NCI-H1105 treated with DMSO at 0.1 percent for 48 hours (cell line): ENCODE measurements at places on chromosomes 11 and 22.

DNA sequence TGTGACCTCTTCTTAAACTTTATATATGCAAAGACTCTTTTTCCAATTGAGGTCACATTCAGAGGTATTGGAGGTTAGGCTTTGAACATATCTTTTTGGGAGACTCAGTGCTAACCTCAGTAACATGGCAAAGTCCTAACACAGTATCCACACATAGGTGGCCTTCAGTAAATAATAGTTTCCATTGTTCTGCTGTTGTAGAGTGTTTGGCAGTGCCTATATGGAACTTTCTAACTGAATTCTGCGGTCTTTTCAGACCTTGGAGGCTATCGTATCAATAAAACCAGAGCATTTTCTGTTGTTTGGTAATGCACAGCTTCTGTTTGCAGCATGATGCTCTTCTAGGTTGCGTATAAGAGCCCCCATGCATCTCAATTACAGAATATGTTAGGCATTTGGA lies 47.0 kb downstream of the LDLRAD3 start:
- DNase-seq = no peak

- DNase-seq = no peak
Observed at GRCh38 chr11:75420224-75421034, 12.6 kb downstream of the KLHL35 start.

DNA sequence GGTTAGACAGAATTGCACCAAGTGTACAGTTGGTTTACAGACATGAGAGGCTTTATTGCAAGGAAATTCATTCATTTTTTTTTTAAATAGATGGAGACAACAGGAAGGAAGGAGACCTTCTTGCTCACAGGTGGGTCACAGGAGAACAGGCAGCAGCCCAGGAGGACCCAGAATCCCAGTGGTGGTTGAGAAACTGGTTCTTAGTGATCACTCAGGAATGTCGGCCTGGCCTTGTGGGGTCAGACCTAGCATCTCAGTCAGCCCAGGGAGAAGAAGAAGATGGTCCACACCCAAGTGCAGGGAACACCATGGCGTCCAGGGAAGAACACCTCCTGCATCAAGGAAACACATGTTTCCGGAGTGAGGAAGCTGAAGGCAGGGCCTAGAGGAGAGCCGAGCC lies 849 bp downstream of the KRTAP5-11 start:
- no peak for DNase-seq

DNA sequence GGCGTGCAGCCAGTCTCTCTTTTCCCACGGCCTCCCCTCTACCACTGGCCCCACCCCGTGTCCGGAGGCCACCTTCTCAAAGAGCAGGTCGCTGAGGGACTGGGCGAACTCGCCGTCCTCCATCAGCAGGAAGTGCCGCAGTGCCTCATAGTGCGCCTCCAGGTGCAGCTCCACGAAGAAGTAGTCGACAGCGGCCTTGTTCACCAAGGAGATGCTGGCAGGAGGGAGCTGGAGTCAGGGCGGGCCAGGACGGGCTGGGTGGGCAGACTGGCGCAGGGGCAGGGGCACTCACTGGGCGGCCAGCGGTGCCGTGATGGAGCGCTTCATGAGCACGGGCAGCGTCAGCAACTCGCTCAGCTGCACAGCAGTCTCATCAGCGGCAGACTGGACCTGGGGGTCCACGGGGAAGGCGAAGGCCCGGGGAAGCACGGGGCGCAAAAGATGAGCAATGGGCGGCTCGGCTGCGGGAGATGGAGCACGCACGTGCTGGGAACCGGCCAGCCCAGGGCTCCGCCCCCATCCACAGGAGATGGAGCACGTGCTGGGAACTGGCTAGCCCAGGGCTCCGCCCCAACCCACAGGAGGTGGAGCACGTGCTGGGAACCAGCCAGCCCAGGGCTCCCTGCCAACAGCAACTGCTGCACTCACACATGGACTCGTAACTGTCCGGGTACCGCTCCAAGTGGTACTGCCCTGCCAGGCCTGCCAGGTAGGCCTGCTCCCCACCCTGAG lies 18.4 kb downstream of the SELENOO start:
- peak; percentile 67 for DNase-seq

DNA sequence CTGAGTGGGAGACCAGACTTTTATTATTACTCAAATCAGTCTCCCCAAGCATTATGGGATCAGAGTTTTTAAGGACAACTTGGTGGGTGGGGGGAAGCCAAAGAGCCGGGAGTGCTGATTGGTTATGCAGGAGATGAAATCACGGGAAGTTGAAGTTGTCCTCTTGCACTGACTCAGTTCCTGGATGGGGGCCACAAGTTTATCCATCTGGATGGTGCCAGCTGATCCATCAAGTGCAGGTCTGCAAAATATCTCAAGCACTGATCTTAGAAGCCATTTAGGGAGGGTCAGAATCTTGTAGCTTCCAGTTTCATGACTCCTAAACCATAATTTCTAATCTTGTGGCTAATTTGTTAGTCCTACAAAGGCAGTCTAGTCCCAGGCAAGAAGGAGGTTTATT lies 53.5 kb upstream of the LMO1 start:
- no peak for DNase-seq

- no peak for DNase-seq
Observed at GRCh38 chr22:42171417-42171816, 40.8 kb upstream of the CYP2D6 start.

- peak; percentile 12 for DNase-seq
Observed at GRCh38 chr11:84648471-84648870, 978.7 kb downstream of the DLG2 start.

DNA sequence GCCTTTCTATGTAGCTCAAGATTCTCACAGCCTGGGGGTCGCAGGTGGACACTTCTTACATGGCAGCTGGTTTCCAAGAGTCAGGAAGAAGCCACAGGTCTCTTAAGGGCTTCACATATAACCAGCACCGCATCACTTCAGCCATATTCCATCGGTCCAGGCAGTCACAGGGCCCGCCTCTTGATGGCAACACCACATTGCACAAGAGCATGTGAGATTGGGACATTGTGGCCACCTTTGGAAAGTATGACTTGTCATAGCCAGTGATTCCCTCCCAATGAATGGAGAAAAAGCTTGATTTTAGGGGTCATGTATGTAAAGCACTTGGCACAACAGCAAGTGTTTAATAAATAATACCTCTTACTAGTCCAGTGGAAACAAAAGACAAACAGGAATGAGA lies 98.3 kb downstream of the NCAM1 start:
- no peak for DNase-seq

- no peak for DNase-seq
Observed at GRCh38 chr11:67304511-67305113, 1.3 kb downstream of the SSH3 start.

DNA sequence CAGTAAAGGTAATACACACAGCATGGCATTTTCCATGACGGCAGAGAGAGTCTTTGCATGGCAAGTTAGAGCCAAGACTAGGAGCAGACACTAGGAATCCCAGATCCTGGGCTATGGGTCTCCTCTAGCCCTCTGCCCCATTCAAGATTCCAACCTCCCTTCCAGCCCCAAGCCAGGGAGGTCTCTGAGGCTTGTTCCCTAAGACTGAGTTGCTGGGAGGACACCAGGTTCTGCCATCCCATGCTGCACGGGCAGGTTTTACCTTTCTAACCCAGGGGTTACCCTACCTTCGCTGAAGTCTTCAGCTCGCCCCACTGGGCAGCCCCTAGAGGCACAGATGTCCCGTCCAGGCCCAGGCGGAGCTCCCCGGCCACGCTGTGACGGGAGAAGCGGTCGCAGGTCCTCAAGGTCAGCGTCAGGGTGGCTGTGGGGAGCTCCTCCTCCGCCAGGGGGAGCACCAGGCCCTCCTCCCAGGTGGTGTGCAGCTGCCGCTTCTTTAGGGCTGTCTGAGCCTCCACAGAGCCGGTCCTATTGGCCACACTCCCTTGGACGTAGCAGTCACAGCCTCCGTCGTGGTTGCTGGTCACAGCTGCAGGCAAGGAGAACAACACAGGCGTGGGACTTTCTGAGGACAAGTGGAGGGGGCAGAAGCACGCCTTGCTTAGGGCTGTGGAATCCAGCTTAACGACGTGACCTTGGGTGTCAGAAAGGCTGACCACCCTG lies 33.8 kb downstream of the SYT13 start:
- DNase-seq = no peak

- no peak for DNase-seq
Observed at GRCh38 chr11:129374081-129374992, 1.3 kb upstream of the BARX2 start.

- no peak for DNase-seq
Observed at GRCh38 chr11:13534358-13534757, 38.6 kb upstream of the PTH start.

GRCh38 chr11:87039371-87039770 lies 1.6 kb downstream of the TMEM135 start:
- DNase-seq = no peak
